ENCODE measurements at places on chromosomes 7 and 10. TPM values are rescaled to one million over a fixed set of nuclear protein-coding genes. Genes with fewer than 3 reads are reported as not detected.

GRCh38 chr7:116380025-116380424, 119.5 kb upstream of the CAV2 start:
- DNase-seq: no peak

- no peak for DNase-seq
Measured at GRCh38 chr7:153504288-153505075, 547.7 kb upstream of the DPP6 start.

TAF5 gene
- total RNA-seq: 4.7 TPM

C10orf90 gene
- total RNA-seq: not detected

GRCh38 chr10:133275684-133276092, 980 bp downstream of the ADAM8 start:
- DNase-seq: no peak

Measured in pulmonary artery endothelial cell (primary cell).